ENCODE measurements at places on chromosomes 6 and 20.

DNA sequence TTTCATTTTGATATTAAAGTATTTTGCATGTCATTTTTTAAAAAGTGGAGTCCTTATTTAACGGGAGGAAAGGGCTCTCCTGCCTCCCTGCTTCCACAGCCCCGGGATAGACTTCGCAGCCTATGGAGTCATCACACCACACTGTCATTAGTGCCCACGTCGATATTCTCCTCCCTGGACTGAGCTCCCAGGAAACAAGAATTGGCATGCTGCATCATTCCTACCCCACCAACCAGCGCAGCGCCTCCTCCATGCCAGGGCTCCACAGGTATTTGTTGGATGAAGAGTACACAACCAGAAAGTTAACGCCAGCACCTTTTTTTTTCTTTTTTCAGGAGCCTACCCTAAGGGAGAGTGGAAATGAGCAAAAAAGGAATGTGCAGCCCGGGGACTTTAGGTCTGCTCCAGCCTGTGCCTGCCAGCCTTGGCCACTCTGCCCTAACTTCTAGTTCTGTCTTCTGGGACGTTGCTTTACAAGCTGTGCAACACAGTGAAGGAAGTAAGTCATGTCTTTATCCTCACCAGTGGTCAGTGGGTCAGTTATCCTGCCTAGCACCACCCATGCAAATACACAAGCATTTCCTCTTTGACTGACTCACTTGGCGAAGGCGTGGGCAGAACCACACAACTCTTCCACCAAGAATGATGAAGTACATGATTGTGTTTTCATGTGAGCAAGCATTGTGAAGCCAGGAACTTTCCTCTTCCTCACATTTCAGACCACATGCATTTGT is 180.7 kb upstream of the UST start:
- no peak for DNase-seq

- DNase-seq: no peak
Observed at GRCh38 chr6:11288065-11288464, 55.6 kb upstream of the NEDD9 start.

DNA sequence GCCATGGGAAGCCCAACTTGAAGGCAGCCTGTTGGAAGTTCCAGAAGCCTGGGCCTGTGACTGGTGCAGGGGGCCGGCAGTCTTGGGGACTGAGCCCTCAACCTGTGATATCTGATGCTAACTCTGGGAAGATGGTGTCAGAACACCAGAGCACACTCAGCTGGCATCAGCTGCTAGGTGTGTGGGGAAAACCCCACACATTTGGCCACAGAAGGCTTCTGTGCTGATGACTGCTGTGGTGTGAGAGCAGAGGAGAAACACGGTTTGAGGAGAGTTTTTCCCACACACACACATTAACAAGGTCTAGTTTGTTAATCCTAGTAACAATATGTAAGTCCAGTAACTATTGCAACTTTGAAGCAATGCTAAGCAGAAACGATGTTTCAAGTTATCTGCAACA is 78.0 kb downstream of the PSMB1 start:
- DNase-seq: no peak

- no peak for DNase-seq
Observed at GRCh38 chr20:327186-328026, 2.1 kb downstream of the SOX12 start.

GRCh38 chr6:125804264-125804663 is 13.5 kb downstream of the NCOA7 start:
- DNase-seq: no peak

GRCh38 chr20:16216914-16217230 is 356.4 kb downstream of the KIF16B start:
- no peak for DNase-seq

- DNase-seq: no peak
Observed at GRCh38 chr6:24242924-24243323, 114.9 kb downstream of the DCDC2 start.

DNA sequence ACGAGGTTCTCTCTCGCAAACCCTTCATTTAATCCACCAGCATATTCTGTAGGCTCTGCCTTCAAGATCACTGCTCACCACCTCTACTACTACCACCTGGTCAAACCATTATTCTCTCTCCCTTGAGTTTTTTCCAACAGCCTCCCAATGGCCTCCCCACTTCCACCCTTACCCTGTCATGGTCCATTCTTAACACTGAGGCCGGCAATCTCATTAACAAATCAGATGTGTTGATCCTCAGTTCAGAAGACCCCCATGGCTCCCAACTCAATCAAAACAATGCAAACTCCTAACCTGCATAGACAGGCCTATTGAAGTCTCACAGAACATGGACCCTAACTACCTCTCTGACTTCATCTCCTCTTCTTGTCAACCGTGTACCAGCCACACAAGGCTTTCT is 2.2 kb downstream of the AURKA start:
- DNase-seq: no peak

GRCh38 chr6:161256407-161256806 is 17.5 kb downstream of the AGPAT4 start:
- DNase-seq: no peak

GRCh38 chr6:36556281-36556680 is 9.0 kb upstream of the STK38 start:
- DNase-seq: no peak

DNA sequence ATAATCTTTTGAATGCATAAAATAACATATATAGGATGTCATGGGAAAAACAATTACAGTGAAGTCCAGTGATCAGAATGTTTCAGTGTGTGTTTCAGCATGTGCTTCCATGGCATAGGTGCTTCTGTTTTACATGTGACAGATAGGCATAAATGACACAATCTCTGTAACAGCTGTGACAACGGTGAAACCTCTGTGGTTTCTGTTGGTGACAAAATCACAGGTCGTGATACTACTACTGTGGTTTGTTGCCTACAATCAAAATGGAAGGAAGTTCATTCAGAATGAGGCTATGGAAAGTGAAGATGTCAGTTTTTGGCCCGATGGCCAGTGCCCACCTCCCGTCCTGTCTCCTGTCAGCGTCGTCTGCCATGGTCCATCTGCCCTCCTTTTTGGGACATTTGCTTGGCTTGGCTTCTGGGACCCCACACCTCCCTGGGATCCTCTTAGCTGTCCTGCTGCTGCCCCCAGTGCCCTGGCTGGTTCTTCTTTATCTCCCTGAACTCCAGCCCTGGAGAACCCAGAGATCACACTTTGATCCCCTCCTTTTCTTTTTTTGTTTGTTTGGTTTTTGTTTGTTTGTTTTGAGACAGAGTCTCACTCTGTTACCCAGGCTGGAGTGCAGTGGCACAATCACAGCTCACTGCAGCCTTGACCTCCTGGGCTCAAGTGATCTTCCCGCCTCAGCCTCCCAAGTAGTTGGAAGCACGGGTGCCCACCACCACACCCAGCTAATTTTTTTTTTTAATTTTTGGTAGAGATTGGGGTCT is 79.3 kb upstream of the NAA20 start:
- no peak for DNase-seq

Data from stimulated activated CD4-positive, alpha-beta T cell treated with anti-CD3 and anti-CD28 coated beads, Interleukin-1b, Interleukin-23, amount 100 ng/mL, for 1 hour (primary cell).